ENCODE measurements at places on chromosomes 11 and 22.

GRCh38 chr11:117042689-117043088, 55.5 kb downstream of the SIK3 start:
- DNase-seq = no peak

- no peak for DNase-seq
Measured at GRCh38 chr11:4809246-4809645, 5.1 kb upstream of the OR52R1 start.

DNA sequence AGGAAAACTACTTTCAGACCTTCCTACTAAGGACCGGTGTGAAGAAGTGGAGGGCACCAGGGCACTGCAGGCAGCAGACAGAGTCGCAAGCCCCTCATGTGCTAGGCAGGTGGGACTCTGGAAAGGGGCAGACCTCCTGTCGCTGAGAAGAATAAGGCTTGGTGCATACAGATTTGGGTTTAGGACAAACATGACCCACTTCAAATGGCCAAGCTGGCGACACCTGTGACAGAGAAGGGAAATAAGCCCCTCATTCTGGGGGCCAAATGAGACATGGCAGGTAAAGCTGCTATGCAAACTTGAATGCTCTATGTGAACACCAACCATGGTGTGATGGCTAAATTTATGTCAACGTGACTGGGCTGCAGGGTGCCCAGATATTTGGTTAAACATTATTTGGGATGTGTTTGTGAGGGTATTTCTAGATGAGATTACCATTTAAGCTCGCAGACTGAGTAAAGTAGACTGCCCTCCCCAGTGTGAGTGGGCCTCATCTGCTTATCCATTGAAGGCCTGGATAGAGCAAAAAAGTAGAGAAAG, 112.4 kb upstream of the PITPNB start:
- DNase-seq = no peak

GRCh38 chr11:34621876-34622275, 983 bp downstream of the EHF start:
- no peak for DNase-seq

DNA sequence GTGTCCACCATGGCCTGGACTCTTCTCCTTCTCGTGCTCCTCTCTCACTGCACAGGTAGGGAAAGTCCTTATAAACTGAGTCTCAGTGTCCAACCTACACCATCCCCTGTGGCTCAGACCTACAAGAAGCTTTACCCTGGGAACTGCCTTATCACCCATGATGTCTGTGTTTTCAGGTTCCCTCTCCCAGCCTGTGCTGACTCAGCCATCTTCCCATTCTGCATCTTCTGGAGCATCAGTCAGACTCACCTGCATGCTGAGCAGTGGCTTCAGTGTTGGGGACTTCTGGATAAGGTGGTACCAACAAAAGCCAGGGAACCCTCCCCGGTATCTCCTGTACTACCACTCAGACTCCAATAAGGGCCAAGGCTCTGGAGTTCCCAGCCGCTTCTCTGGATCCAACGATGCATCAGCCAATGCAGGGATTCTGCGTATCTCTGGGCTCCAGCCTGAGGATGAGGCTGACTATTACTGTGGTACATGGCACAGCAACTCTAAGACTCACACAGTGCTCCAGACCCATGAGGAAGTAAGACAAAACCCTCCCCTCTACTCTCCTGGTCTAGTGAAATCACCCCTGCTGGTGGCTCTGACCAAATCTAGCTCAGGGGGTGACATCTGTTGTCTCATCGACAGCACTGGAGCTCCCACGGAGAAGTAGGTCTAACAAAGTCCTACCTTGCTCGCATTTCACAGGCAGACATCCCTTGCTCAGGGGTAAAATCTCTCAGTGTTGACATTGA, 74.3 kb downstream of the VPREB1 start:
- DNase-seq = no peak

GRCh38 chr22:45240104-45240809, 437 bp downstream of the KIAA0930 start:
- no peak for DNase-seq

GRCh38 chr22:43241138-43241597, 54.2 kb upstream of the TTLL12 start:
- no peak for DNase-seq

- DNase-seq = no peak
Measured at GRCh38 chr11:115965767-115966504, 461.7 kb upstream of the CADM1 start.

DNA sequence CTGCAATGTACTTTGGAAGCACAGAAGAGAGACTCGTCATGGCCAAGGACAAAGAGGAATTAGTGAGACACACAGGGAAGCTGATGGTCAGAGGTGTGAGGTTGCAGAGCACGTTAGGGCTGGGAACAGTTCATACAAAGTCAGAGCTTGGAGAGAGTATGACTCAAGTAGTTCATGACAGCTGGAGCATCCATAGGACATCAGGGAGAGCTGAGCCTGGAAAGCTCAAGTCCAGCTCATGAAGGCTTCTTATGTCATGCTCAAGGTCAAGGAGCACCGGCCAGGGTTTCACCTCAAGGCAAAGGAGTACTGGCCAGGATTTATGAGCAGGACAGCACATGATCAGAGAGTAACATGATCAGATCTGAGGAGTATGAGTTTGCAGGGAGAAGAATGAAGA, 64.6 kb upstream of the CHST1 start:
- no peak for DNase-seq

DNA sequence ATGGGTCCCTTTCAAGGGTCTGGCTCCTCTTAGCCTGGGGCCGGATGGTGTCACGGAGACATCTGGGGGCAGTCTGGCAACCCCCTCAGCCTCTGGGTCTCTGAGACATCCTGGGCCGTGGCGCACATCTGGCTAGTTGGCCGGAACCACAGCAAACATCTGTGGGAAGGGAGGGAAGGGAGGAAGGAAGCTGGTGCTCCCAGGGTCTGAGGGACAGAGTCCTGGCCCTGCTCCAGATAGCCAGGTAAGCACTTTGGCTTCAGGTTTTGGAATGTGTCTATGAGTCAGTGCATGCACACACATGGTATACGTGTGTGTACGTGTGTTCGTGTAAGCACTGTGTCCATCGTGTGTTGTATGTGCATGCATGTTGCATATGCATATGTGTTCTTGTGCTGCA, 225.1 kb downstream of the MN1 start:
- no peak for DNase-seq

- DNase-seq = peak; percentile 88
Measured at GRCh38 chr11:27218421-27219038, 144.5 kb downstream of the CCDC34 start.

DNA sequence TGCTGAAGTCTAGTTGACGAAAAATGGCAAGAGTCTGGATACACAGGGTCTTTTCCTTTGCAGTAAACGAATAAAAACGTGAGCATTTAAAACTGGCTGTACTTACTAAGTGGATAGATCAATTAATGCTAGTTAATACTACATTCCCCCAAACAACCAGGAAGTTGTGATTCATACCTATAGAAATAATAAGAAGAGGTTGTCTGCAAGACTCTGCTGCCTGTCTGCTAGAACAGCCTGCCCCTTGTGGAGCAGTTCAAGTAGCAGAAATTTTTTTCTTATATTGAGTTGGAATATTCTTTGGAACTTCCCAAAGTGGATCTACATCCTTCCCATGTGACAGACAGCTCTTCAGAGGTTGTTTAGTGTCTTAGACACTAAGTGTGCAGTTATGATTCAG, 86.8 kb downstream of the TEAD1 start:
- no peak for DNase-seq

DNA sequence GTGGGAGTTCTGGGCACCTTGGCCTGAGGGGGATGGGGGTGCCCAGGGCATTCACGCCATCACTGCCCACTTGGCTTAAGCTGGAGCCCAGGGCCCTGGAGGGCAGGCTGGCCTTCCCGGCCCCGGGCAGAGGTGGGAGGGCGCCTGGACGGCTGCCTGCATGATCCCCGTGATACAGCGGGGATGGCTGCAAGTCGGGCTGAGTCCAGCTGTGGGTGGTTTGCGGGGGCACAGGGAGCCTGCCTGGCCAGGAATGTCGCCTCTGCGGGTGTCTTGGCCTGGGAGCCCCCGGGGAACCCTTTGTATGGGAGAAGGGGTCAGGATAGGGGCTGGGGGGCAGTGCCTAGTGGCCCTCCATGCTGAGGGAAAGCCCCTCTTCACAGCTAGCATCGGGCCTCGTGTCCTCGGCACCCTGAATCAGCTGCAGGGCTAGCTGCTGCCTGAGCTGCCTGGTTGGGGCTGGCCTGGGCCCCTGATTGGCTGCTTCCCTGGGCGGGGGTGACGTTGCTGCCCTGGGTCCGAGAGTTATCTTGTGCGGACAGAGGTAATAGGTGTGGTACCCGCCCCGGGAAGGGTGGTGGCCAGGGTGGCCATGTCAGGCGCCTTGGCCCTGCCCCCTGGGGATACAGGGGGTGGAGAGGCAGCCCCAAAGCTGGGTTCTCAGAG, 8.3 kb downstream of the BRSK2 start:
- no peak for DNase-seq

DNA sequence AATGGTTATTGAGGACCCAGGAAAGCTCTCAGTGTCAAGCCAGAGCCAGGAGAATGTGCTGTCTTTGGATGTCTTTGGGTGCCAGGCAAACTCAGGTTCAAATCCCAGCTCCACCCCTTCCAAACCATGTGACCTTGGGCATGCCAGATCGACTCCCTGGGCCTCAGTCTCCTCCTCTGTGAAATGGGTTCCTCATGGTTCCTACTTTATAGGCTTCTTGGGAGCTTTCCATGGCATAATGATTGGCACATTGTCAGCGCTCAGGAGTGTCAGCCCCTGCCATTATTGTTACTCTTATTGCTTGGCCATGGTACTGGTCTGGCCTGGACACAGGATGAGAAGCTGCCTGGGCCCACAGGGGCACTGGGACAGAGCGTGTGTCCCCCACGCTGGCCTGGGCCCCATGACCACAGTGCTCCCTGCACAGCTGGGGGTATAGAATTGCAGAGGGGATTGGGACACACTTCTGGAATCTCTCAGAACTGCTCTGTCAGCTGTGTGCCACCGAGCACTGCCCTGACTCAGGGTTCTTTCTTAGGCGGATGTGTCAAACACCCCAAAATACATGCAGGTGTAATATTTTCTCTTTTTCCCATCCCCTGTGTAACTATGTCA, 37.6 kb upstream of the CRYBB3 start:
- DNase-seq = no peak

DNA sequence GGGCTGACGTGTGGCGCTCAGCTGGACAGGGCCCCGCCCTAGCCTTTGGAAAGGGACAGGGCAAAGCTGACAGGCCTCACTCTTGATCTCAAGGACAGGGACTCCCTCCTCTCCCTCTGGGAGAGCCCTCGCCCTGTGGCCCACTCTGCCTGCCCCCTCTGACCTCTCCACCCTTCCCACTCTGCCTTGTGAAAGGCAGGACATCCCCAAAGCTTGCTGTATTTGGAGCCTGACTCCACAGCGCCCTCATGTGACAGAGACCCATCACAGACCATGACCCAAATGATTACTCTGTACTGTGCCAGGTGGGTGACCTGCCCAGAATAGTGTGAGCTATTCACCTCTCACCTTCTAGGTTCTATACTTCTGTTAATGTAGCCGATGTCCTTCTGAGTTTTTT, 18.8 kb downstream of the P2RY2 start:
- DNase-seq = no peak

- DNase-seq = no peak
Measured at GRCh38 chr22:42078469-42079318, 806 bp upstream of the SMDT1 start.

GRCh38 chr11:12889243-12889642, 119.9 kb upstream of the RASSF10 start:
- DNase-seq = no peak

- DNase-seq = no peak
Measured at GRCh38 chr22:24181996-24182899, 961 bp downstream of the SUSD2 start.

GRCh38 chr11:76781046-76781801, 1.9 kb upstream of the TSKU start:
- no peak for DNase-seq

- DNase-seq = no peak
Measured at GRCh38 chr11:17471501-17471900, 5.1 kb downstream of the ABCC8 start.

- no peak for DNase-seq
Measured at GRCh38 chr11:86440843-86441242, 66.2 kb downstream of the CCDC81 start.

DNA sequence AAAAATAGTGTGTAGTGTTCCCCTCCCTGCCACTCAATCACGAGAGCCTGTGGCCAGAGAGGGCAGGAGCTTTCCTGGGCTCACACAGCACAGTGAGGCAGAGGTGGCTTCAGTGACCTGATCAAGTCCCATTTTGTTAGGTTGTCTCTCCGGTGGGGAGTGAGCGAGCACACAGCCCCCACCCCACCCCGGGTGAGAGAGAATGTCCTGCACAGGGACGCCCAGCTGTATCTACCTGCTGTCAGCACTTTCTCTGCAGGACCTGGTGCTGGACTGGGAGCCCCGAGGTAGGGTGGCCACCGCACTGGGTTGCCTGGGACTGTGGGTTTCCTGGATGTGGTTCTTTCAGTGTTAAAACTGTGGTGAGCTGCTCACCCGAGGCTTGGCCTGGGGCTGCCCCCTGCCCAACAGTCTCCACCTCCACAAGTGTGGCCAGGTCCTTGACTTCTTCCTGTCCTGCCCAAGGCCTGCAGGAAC, 6.1 kb downstream of the CAPN5 start:
- no peak for DNase-seq

- no peak for DNase-seq
Measured at GRCh38 chr11:1228101-1228821, 5.4 kb downstream of the MUC5B start.

GRCh38 chr11:7894251-7894650, 36.8 kb downstream of the OR10A6 start:
- DNase-seq = no peak

GRCh38 chr11:22415476-22415875, 77.3 kb downstream of the SLC17A6 start:
- no peak for DNase-seq

DNA sequence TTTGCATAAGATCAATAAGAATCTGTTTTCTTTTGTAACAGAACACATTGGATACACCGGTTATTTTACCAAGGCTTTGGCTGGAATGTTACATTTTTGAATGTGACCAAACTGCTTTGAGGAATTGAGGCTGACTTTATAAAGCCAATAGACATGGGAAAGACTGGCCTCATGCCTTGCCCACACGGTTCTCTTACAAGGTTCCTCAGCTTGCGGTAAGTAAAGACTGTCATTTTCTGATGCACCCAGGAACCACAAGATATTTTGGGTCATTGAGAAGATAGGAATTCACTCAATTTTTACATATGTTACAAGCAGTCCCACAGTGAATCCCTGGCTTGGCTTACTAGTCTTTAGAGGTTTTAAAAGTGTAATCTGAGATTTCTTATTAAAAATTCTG, 23.9 kb downstream of the OR10A6 start:
- no peak for DNase-seq

- DNase-seq = no peak
Measured at GRCh38 chr11:87127101-87127500, 89.4 kb downstream of the TMEM135 start.

GRCh38 chr22:38948181-38948940, 9.0 kb upstream of the APOBEC3A start:
- no peak for DNase-seq

DNA sequence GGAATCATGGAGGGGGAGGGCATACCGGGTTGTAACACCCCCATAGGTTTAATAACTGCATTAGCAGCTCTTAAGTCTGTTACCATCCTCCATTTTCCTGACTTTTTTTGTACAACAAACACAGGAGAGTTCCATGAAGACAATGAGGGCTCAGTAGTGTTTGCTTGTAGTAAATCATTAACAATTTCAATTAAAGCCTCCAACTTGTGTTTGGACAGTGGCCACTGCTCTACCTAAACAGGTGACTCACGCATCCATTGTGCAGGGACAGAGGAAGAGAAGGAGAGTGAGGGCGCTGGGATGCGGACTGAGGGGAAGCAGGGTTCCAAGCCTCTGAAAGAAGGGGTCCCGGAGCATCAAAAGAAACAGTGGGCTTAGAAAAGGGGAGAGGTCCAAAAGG, 21.3 kb upstream of the MTNR1B start:
- no peak for DNase-seq

- no peak for DNase-seq
Measured at GRCh38 chr11:19244084-19244483, 3.3 kb upstream of the E2F8 start.
